NCI-H1930 (cell line): ENCODE measurements at places on chromosomes 6 and 20.

- no peak for DNase-seq
These were observed 8.3 kb downstream of the TNFRSF21 start for GRCh38 chr6:47301441-47301840.

DNA sequence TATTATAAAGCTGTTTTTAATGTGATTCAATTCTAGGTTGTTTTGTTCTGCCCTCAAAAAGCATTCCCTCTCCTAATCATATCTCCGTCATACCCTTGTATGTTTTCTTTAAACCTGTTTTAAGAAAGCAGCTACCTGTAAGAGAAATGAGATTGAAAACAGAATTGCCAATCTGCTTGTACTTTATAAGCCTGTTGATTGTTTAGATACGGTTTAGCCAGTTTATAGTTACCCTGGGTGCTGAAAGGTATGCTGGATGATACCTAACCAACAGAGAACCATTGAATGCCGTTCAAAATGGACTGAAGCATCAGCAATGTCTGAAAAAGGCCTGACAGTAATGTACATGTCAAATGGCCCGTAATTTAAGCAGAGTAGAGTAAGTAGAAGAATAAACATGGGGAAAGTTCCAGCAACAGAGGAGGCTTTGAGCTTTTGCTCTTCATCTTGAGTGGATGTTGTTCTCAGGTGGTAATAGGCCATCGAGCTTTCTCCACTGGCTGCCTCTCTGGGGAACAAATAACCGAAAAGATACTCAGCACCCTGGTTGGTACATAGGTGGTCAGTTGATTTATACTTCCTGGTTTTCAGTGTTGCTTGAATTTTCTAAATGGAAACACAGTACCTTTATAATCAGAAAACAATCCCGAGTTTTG is 27.5 kb downstream of the PTPN1 start:
- no peak for DNase-seq

DNA sequence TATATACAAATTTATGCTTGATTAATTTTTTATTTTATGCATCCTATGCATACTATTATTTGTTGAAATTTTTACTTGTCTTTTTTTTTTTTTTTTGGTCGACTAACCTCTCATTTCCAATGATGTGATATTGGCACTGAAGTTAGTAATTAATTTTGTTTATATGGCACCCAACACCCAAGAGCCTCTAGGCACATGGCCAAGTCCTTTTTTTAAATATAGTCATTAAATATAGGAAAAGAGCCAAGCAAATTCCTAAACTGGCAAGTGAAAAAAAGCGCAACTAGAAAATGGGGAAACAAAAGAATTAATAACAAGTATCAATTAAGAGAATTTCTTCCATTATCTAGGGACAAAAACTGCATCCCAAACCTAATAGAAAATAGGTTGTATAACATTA is 85.5 kb upstream of the HS3ST5 start:
- DNase-seq = no peak

DNA sequence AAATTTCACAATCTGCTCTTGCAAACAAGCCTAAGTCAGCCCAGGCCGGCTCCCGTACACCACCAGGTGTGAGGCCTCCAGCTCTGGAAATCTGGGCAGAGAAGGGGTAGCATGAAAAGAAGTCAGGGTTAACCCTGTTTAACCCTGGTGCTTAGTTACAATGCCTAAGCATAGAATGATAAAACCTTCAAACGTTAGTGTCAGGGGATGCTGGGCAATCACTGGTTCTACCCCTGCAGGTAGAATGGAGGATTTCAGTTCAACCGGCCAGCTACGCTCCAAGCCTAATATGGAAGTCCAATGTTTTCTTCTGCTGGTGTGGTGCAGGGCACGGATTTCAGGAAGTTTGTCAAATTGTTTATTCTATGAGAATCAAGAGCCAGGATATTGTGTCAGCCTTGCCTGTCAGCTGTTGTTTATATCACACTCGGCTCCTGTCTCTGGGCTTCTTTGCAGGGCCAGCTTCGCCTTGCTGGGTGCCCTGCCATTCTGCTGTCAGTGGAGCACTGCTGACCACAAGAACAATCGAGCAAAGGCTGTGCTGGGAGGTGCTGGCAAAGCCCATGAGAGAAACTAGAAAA is 20.2 kb upstream of the CD93 start:
- DNase-seq = no peak

- no peak for DNase-seq
These were observed 54.2 kb downstream of the TBC1D7 start for GRCh38 chr6:13273931-13274706.

GRCh38 chr20:41601742-41602141 is 16.4 kb downstream of the CHD6 start:
- no peak for DNase-seq

DNA sequence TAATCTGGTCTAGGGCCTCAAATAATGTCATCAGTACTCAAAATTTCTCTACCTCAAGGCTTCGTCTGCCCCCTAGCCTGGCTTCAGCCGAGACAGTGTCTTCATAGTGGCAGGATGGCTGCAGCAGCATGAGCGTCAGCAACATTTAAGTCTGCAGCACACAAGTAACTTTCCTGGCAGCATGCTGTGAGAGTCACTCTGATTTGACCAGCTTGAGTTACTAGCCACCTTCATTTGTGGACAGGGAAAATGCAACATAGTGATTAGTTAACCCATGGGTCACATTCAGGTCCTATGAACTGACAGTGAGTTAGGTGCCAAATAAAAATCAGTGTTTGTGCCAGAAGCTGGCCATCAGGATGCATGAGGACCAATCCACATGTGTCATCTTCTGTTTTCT is 209.9 kb upstream of the SLC35B3 start:
- no peak for DNase-seq

DNA sequence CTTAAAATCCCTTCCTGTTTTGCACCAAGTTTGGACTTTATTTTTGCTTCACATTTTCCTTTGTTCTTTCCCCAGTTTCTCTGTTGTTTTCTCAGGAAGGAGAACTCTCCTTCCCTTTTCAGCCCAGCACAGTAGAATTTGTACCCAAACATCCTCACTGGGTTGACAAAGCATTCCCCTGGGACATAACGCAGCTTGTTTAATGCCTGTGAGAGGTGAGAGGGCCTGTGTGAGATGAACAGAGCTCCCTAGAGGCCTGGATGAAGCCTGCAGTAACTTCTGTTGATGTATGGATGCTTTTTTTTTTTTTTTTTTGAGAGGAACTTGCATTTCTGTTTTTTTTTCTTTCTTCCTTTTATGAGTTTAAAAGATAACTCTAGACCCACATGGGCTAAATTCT is 104.9 kb upstream of the SLC22A23 start:
- peak; percentile 23 for DNase-seq

- no peak for DNase-seq
These were observed 68.9 kb downstream of the TULP4 start for GRCh38 chr6:158381214-158381613.

- DNase-seq = no peak
These were observed 248.6 kb downstream of the HIVEP2 start for GRCh38 chr6:142696123-142697000.
